Iris pigment epithelial cell (primary cell): ENCODE measurements at places on chromosomes 5 and 9.

DNA sequence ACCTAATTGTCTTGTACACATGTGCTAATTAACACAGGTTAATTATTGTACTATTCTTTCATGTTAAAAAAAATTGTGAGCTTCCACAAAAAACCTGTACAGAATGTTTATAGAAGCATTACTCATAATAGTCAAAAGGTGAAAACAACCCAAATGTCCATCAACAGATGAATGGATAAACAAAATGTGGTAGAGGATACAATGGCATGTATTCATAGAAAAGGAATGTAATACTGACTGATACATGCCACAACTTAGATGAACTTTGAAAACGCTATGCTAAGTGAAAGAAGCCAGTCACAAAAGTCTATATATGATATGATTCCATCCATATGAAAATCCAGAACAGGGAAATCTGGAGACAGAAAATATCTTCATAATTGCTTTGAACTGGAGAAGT, 25.6 kb downstream of the RRAGA start:
- peak; percentile 62 for DNase-seq

GRCh38 chr5:123997462-123998215, 485.7 kb downstream of the CSNK1G3 start:
- DNase-seq, result peak; percentile 21

DNA sequence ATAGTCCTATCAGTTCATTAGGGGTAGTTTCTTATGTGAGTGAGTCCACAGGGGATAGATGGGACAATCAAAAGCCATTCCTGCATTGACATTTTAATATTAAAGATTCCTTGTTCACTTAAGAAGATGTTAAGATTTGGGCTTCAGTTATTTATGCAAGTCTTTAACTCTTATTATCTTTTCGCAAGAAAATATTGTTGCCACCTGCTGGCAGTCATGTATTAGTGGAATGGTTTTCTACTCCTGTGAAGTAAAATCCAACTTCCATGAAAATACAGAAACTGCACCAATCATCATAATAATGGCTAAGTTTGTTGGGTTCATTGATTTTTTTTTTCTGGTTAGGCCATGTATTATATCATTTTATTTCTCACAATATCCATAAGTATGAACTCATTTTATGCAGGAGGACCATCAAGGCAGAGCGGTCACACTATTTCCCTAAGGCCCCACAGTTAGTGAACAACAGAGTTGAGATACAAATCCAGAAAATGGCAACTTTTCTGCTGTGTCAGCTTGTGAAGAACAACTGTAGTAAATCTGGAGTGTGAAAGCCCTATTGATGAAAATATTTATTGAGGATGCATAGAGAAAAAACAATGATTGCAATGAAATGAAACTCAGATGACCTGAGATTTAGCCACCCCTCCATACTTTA, 88.5 kb upstream of the TXNDC8 start:
- DNase-seq, result peak; percentile 43

DNA sequence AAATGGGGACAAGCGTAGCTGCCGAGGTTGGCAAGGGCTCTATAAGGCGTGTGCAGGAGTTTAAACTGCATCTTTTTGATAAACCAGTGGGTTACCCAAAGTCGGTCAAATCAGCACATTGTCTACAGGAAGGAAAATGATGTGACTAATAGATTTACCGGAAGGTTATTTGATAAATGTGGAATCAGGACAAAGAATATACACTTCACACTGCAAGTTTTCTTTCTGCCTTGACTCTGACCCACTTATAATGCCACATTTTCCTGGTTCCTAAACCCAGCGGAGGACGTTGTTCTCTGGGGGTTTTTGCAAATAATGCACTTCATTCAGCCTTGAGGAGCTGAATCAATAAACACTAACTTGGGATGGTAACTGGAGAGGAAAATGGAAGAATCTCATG, 76.8 kb downstream of the TTLL11 start:
- no peak for DNase-seq

DNA sequence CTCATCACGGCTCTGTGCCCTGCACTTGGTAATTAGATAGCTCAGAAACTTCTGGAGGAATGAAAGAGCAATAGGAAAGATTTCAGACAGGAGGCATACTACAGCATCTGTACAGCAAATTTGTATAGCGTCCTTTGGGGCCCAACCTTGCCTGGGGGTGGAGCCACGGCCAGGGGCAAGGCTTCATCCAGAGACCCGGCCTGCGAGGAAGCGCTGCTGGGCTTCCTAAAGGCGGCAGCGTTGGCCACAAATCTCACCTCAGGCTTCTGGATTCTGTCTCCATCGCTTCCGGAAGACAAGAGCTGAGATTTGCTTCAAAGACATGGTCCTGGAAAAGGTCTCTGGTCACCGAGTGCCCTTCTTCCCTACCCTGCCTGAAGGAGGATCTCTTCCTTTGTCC, 12.2 kb upstream of the SPATA31D1 start:
- no peak for DNase-seq

DNA sequence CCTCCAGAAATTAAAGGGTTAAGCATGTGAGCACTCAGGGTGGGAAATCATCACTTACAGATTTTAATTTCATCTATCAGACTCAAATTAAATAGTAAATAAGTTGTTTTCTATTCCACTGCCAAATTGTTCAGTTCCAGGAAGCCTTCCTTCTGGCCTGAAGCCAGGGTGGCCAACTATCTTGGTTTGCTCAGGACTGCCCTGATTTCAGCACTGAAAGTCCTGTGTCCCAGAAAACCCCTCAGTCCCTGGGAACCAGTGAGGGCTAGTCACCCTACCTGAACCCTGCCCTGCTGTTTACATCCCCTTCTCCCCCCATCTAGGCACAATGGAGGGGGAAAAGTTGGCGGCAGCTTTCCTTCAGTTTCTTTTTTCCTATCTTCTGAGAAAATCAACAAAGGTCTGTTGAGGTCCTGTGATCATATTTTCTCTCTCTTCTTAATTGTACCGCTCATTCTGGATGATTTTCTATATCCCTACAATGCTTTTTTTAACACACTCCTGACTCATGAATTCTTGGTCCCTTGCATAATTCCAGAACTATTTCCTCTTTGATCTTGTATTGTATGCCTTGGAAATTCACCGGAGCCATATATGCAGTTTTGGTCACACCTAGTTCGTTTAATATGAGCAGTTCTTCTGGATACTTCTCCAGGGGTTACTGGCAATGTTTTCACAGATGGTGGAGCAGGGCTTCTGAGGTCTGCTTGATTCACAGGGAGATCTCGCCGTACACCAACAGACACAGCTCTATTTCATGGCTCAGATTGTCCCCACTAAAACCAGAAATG, 103.8 kb downstream of the MAP1B start:
- DNase-seq, result peak; percentile 82

DNA sequence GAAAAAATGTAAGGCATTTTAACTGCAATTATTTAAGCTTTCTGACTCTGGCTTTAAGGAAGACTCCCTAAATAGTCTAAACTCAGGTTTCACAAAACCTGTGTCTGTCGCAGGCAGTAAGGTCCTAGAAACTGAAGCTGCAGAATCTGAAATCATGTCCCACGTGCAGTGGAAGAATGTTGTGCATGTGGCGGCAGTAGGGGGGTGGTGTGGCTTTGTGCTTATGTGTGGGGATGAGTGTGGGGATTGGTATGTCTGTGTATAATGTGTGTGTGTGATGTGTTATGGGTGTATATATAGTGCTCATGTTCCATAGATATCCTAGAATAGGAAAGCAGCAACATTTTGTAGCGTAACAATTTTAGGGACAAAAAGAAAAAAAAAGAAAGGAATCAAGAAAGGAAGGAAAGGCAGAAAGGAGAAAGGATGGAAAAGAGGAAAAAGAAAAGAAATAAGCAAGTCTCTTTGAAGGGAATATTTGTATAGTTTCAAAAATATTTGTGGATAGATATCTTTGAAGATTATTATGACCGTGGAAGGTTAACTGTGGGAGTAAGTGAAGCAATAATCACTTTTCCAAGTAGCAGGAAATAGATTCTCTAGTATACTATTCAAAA, 6.6 kb downstream of the ANKDD1B start:
- DNase-seq, result peak; percentile 93

- DNase-seq, result no peak
Observed at GRCh38 chr9:136231478-136232297, 13.9 kb downstream of the QSOX2 start.

GRCh38 chr9:30280229-30280900, 2104.1 kb upstream of the ACO1 start:
- DNase-seq, result no peak

DNA sequence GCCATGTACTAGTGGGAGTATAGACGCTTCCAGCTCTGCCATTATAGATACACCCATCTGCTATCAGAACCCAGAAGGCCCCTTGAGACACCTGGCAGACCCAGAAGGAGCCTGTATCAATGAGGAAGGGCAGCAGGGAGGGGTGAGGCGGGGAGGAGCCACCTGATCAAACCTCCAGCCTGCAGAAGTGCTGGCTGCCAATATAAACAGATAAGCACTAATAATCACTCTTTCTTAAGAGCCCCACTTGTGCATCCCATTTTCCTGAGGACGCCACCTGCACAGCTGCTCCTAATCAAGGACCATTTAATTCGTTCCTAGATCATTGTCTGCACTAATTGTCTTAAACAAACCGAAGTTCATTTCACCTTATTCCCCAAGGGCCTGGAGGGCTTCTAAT, 75.0 kb upstream of the NEK6 start:
- DNase-seq, result no peak

DNA sequence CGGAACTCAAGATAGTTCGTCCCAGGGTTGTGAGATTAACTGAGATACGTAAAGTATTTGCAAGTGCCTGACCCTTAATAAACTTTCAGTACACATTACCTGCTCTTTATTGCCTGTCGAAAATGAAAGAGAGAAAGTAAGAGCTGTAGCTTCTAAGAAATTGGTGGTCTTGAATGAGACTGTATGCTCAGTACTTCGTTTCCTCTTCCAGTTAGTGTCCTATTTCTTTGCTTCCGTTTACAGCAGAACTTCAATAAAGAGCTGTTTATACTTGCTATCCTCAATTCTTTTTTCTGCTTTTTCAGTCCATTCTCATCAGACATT, 534 bp downstream of the SRFBP1 start:
- DNase-seq, result peak; percentile 25

DNA sequence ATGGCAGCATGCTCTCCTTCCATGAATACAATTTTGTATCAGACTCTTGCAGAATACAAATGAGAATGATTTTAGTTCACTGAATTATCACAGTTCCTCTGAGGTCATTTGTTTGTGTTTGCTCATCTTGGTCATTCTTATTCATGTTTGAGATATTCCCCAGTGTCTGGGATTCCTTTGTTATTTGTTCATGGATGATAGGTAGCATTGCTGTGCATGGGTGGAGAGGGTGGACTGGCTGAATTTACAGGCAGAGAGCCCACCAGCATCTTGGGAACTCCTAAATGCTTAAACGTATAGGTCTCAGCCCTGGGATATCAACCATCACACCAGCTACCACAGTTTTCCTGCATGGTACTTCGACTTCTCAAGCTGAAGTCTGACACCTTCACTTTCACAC, 459.8 kb downstream of the CCDC171 start:
- peak; percentile 71 for DNase-seq

DNA sequence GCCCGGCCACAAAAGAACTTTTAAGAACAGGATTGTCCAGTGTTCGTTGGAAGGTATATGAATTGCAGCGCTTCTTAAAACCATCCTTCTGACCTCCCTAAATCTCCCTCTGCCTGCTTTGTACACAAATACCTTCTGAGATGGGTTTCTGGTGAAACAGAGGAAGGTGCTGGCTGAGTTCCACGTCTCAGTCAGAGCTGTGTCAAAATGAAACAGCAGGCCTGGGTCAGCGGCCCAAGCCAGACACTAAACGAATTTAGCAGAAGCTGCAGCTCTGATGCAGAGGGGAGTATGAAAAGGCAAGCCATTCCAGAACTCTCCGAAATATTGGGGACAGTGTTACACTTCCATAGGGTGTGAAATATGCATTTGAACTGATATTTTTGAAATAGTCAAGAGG, 37.8 kb upstream of the CRB2 start:
- DNase-seq, result no peak

- DNase-seq, result peak; percentile 64
Observed at GRCh38 chr5:7876867-7877266, 7.9 kb downstream of the MTRR start.

DNA sequence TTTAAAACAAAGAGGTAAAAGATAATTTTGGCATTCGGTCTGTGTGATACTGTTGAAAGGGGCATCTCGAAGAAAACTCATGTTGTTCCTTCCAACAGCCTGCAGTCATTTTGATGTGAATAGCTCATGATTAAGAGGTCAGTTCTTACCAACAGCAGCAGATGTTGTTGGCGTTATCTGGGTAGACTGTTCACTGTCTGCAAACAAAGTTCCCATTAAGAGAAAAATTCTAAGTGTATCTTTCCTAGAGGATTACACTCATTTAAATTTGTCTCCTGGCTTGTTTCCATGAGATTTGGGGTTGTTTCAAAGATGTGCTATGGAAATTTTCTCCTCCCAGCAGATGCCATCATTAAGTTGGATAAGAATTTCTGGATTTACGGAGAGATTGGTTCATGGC, 138.2 kb upstream of the RORB start:
- DNase-seq, result no peak

DNA sequence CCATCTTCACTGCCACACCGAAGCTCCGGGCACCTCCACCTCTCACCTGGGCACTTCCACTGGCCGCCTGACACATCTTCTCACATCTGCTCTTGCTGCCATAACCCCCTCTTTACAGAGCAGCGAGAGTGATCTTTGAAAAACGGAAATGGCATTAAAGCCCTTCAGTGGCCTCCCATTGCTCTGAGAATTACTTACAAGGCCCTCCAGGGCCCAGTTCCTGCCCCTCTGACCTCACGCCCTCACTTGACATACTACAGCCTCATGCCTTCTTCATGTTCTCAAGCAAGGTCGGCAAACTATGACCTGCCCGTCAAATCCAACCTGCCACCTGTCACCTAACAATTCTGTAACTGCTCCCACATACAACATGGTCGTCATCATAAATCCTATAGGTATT, 187.3 kb downstream of the NR3C1 start:
- no peak for DNase-seq

DNA sequence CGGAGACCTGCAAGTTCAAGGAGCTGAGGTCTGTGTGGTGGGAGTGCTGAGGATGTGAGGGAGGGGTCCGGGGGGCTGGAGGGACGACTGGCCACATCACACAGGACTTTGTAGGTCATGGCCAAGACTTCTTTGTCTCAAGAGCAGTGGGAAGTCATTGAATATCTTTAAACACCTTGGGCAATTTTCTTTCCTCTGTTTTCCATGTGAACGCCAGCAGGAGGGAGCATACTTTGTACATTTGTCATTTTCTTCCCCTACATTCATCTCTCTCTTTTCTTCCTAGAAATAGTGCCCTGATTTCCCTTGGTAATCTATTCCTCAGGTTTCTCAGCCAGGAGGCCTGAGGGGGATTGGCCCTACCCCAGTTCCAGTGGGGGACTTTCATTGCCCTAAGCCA, 153.7 kb upstream of the MSX2 start:
- no peak for DNase-seq

- DNase-seq, result peak; percentile 36
Observed at GRCh38 chr5:1343931-1344901, 683 bp downstream of the CLPTM1L start.

DNA sequence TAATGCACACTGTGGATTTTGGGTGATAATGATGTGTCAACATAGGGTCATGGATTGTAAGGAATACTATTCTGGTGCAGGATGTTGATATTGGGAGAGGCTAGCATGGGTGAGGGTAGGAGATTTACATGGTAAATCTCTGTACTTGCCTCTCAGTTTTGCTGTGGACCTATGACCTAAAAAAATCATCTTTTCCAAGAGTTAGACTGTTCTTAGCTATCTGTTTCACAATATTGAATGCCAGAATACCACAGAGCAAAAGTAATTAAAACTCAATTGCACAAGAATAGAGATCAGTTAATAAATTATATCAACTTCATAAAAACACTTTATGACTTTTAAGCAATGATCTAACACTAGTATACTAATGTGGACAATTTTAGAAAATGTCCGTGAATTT, 651.6 kb downstream of the HTR1A start:
- peak; percentile 0 for DNase-seq

- DNase-seq, result peak; percentile 80
Observed at GRCh38 chr5:15009420-15009819, 137.8 kb upstream of the ANKH start.
